ENCODE measurements at places on chromosomes 6 and 20. TPM values are rescaled to one million over a fixed set of nuclear protein-coding genes. Genes with fewer than 3 reads are reported as not detected.

SNAP91 gene
- polyA plus RNA-seq, result not detected

ZNF292 gene
- polyA plus RNA-seq, result 7.4 TPM

PLG gene
- polyA plus RNA-seq, result not detected

MAPK13 gene
- polyA plus RNA-seq, result 151 TPM

DEFB114 gene
- not detected for polyA plus RNA-seq

- peak overlapping the region; percentile 97 for H3K27ac ChIP-seq
- H3K36me3 ChIP-seq, result peaks cover 16% of the 10 kb centered on the region
- peak; percentile 50 for DNase-seq
- peaks cover 46% of the 10 kb centered on the region for H3K4me1 ChIP-seq
- H3K27me3 ChIP-seq, result no peaks in the 10 kb centered on the region
- H3K4me3 ChIP-seq, result no peak overlapping the region
Observed at GRCh38 chr6:43776115-43776798, 6.2 kb downstream of the VEGFA start.

DNA sequence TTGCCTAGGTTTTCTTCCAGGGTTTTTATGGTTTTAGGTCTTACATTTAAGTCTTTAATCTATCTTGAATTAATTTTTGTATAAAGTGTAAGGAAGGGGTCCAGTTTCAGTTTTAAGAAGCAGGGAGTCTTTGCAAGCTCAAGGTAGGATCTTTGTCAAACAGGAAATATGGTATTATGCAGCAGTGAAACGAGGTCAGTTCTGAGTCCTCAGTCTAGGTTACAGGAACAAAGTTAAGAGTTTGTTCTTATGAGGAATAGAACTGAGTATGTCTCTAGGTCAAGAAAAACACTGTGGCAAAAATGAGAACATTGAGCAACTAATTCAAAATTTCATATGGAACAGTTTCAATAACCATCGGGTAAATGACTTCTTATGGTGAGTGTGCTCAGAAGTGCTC is 63.6 kb downstream of the GCLC start:
- no peaks in the 10 kb centered on the region for H3K27me3 ChIP-seq
- DNase-seq, result no peak
- H3K27ac ChIP-seq, result no peak overlapping the region

GRCh38 chr6:108451816-108452215 is 108.9 kb upstream of the FOXO3 start:
- no peak for DNase-seq
- peaks cover 8% of the 10 kb centered on the region for H3K4me1 ChIP-seq
- H3K36me3 ChIP-seq, result no peaks in the 10 kb centered on the region
- no peak overlapping the region for H3K27ac ChIP-seq
- no peak overlapping the region for H3K4me3 ChIP-seq

GRCh38 chr20:46434597-46434996 is 28.2 kb upstream of the ELMO2 start:
- no peak overlapping the region for H3K4me3 ChIP-seq
- no peaks in the 10 kb centered on the region for H3K36me3 ChIP-seq
- no peak for DNase-seq
- no peaks in the 10 kb centered on the region for H3K4me1 ChIP-seq
- H3K27ac ChIP-seq, result no peak overlapping the region
